ENCODE measurements at places on chromosomes 7 and 10. TPM values are rescaled to one million over a fixed set of nuclear protein-coding genes. Genes with fewer than 3 reads are reported as not detected.

The AP5Z1 gene
- 59.3 TPM for total RNA-seq

The IFT22 gene
- total RNA-seq, result 32.8 TPM

The GIMAP5 gene
- not detected for total RNA-seq

The YAE1 gene
- total RNA-seq, result 23.6 TPM

The FKBP6 gene
- not detected for total RNA-seq

The MRLN gene
- not detected for total RNA-seq

The C10orf143 gene
- total RNA-seq, result 0.29 TPM

The HOXA13 gene
- total RNA-seq, result 12.1 TPM

The OTUD1 gene
- total RNA-seq, result 6.0 TPM

The SERPINE1 gene
- total RNA-seq, result 46.1 TPM

The IKZF1 gene
- not detected for total RNA-seq

The CLDN15 gene
- 9.9 TPM for total RNA-seq

The FAM13C gene
- 0.63 TPM for total RNA-seq

The FEZF1 gene
- not detected for total RNA-seq

The ASB10 gene
- not detected for total RNA-seq

The LYZL2 gene
- total RNA-seq, result not detected

The KLF14 gene
- not detected for total RNA-seq

The ZNF488 gene
- total RNA-seq, result 2.1 TPM

The FRA10AC1 gene
- total RNA-seq, result 5.5 TPM

The OLAH gene
- total RNA-seq, result not detected

The ACSL5 gene
- not detected for total RNA-seq

The HOXA11 gene
- 26.6 TPM for total RNA-seq

The MET gene
- total RNA-seq, result 118 TPM

The OR2A5 gene
- total RNA-seq, result not detected

The DOCK1 gene
- 34.3 TPM for total RNA-seq

The SPDYE2B gene
- not detected for total RNA-seq

The C10orf71 gene
- total RNA-seq, result not detected

The WIPF3 gene
- 3.3 TPM for total RNA-seq

The PLAC9 gene
- total RNA-seq, result 2.0 TPM

The WNT8B gene
- total RNA-seq, result 0.29 TPM

The IFIT1B gene
- not detected for total RNA-seq

The SYT15 gene
- total RNA-seq, result not detected

The PNLIPRP3 gene
- not detected for total RNA-seq

The ANKRD30A gene
- 0.12 TPM for total RNA-seq

The ETV1 gene
- 20.6 TPM for total RNA-seq

The ASZ1 gene
- not detected for total RNA-seq

The ZWINT gene
- total RNA-seq, result 542 TPM

All from PC-3 (cell line).